ENCODE measurements at places on chromosomes 2 and 18.

GRCh38 chr2:166343467-166343866 is 32.3 kb downstream of the SCN9A start:
- DNase-seq: no peak

DNA sequence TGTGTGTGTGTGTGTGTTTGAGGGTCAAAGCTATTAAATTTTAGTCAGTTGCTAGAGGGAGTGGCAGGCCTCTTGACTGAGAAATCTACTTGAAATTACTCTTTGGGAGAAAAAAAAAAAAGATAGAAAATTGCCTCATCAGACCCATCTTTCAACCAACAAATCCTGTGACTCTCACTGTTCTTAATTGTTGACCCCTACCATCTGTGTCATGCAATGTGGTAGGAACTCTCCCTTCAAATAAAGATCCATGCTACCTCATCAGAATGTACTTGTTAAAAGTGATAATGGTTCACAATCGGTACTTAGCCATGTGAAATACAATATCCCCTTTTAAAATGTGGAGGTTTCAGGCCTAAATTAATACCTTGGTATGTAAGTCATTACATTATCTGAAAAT is 670.8 kb upstream of the FANCL start:
- no peak for DNase-seq

GRCh38 chr18:11963991-11964484 is 17.3 kb upstream of the IMPA2 start:
- no peak for DNase-seq

- peak; percentile 20 for DNase-seq
Observed at GRCh38 chr2:11058129-11058528, 97.1 kb upstream of the SLC66A3 start.

DNA sequence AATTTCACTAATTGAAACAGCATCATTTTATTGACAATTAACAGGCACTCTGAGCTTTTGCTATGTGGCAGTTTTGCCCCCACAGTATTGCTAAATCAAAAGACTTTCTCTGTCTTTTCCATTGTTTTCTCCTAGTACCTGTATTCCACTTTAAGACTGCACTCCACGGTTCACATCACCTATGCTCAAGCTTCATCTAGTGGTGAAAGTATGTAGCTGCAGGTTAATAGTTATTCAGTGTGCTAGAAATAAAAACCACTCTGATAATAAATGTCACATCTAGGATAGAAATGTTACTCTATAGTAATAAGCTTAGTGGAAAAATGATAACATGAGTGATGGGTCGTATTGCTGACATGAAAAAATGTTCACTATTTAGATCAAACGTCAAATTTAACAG is 24.6 kb downstream of the ARL6IP6 start:
- DNase-seq: no peak

GRCh38 chr2:187527262-187527661 is 27.0 kb downstream of the TFPI start:
- no peak for DNase-seq

DNA sequence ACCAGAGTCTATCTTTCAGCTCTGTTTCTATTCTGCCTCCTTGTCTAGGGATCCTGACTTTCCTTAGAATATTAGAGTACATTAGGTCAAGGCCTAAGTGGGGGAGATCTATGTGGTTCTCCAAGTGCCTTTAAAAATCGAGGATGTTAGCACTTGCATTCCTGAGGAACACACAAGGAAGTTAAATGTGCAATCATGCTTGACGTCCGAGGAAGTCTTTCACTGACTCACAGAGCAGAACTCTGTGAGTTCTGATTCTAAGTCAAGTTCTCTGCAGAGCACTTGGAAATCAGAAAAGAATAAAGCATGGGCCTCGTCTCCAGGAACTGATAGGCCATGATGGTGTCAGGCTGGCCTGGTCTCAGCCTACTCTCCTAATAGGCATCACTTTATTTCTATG is 17.2 kb downstream of the FHOD3 start:
- DNase-seq: peak; percentile 22

- peak; percentile 65 for DNase-seq
Observed at GRCh38 chr18:13217466-13217961, 1.0 kb upstream of the LDLRAD4 start.

DNA sequence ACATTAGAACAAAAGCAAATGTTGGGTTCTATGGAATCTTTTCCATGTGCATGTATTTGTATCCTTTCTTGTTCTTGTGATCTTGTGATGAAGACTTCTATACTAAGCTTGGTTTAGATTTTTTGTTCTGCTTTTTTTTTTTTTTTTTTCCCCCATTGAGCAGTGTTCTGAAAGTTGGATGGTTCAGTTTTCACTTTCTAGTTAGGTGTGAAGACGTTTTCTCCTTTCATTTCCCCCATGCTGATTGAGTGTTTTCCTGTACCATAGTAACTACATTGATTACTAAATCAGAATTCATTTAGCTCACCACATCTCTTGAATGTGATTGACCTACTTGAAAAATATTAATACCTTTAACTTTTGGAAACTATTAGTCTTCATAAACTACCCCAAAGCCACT is 34.1 kb downstream of the NOP58 start:
- no peak for DNase-seq

- no peak for DNase-seq
Observed at GRCh38 chr18:62338446-62339105, 13.5 kb downstream of the TNFRSF11A start.

- no peak for DNase-seq
Observed at GRCh38 chr18:61676773-61677434, 215.9 kb downstream of the RNF152 start.

- no peak for DNase-seq
Observed at GRCh38 chr2:171260471-171261424, 100.1 kb upstream of the TLK1 start.

DNA sequence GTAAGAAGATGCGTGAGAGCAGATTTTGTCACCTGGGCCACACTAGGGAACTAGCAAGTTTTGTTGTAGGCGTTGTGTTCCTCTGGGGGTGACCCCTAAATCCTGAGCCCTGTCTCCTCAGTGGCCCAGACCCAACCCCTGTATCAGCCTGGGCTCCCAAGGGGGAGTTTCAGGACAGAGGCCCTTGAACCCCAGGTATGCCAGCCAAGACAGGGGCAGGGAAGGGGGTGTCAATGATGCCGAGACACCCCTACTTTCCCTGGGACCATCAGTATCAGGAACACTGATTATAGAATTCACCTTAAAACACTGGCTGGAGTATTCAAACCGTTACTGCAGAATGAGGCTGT is 39.1 kb upstream of the RPL31 start:
- no peak for DNase-seq

DNA sequence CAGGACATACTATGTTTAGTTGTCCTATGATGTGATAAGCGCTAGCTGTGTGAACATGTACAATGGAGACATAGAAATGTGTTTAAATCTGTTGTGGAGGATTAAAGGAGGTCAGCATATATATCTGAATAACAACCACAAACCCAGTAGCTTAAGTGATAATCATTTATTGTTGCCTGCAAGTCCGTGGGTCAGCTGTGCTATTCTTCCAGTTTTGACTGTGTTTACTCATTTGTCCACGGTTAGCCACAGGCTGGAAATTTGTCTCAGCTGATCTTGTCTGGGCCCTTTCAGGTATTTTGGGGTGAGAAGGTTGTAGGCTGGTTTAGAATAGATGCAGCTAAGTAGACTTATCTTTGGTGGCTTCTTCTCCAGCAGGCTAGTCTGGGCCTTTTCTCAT is 110.4 kb downstream of the PARD3B start:
- no peak for DNase-seq

GRCh38 chr2:84833481-84834150 is 47.3 kb downstream of the TRABD2A start:
- no peak for DNase-seq

DNA sequence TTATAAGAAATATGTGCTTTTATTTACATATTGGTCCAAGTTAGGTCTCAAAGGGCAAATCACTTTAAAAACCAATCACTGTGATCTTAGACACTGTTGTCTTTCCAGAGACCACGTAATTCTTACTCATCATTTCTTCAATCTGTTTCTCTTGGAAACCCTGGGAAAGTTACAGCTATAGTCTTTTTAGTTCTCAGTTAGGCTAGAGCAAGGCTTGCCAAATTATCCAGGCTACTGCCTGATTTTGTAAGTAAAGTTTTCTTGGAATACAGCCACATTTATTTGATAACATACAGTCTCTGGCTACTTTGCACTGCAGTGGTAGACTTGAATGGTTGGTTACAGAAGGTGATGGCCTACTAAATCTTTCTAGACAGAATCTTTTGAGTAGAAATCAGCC is 106.0 kb downstream of the KIAA1328 start:
- no peak for DNase-seq

DNA sequence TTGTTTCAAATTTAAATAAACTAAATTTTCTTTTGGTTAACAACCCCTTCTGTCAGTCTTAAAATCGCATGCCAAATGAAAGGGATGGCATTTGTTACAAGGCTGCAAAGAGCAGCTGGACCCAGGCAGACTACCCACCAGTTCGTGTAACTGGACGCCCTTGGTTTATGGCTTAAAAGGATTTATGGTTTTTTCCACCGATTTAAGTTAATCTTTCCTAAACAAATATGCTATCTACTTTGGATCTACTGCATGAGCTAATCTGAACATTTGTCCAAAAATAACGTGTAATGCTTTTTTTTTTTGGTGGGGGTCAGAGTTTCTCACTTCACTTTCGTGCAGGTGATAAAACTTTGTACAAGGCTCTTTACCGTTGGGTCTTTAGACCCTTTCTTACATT is 62.9 kb downstream of the DIS3L2 start:
- no peak for DNase-seq
